ENCODE measurements at places on chromosomes 16 and 17. TPM values are rescaled to one million over a fixed set of nuclear protein-coding genes. Genes with fewer than 3 reads are reported as not detected.

The SEPTIN1 gene
- polyA plus RNA-seq: 9.3 TPM

The C17orf107 gene
- polyA plus RNA-seq: 1.1 TPM

GRCh38 chr16:2468725-2469398, 2.2 kb upstream of the NTN3 start:
- peak; percentile 58 for DNase-seq

The MT3 gene
- 354 TPM for polyA plus RNA-seq

The ADAD2 gene
- polyA plus RNA-seq: not detected

- DNase-seq: no peak
Observed at GRCh38 chr16:74729783-74730683, 29.4 kb upstream of the MLKL start.
